ENCODE measurements at places on chromosomes 13 and 19. TPM values are rescaled to one million over a fixed set of nuclear protein-coding genes. Genes with fewer than 3 reads are reported as not detected.

The TMEM238 gene
- 10.2 TPM for total RNA-seq

The DDA1 gene
- total RNA-seq, result 28.6 TPM

The ATP4B gene
- not detected for total RNA-seq

The OR7C1 gene
- not detected for total RNA-seq

The PEG3 gene
- not detected for total RNA-seq

The MCEMP1 gene
- not detected for total RNA-seq

The NLRP4 gene
- not detected for total RNA-seq

The SBNO2 gene
- 117 TPM for total RNA-seq

The CACNG6 gene
- total RNA-seq, result not detected

The POLR1D gene
- 142 TPM for total RNA-seq

The AKAP11 gene
- 25.0 TPM for total RNA-seq

All from activated naive CD4-positive, alpha-beta T cell treated with anti-CD3 and anti-CD28 coated beads for 36 hours (primary cell).